ENCODE measurements at places on chromosomes 1 and 21.

DNA sequence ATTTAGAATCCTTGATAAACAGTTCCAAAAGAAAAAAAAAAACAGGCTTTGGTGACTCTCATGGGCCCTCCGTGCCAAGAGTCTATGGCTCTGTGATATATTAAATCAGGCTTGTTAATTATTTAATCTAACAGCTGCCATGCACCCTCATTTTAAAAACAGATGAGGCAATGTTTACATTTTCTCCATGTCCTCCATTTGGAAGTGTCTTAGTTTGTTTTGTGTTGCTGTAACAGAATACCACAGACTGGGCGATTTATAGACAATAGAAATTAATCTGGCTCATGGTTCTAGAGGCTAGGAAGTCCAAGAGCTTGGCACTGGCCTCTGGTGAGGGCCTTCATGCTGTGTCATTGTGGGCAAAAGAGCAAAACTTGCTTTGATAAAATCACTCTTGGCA is 58.0 kb downstream of the B3GALT5 start:
- DNase-seq = no peak

GRCh38 chr1:100107696-100108095 is 25.0 kb downstream of the SASS6 start:
- DNase-seq = no peak

- DNase-seq = no peak
Observed at GRCh38 chr1:211343607-211344006, 17.0 kb downstream of the TRAF5 start.

DNA sequence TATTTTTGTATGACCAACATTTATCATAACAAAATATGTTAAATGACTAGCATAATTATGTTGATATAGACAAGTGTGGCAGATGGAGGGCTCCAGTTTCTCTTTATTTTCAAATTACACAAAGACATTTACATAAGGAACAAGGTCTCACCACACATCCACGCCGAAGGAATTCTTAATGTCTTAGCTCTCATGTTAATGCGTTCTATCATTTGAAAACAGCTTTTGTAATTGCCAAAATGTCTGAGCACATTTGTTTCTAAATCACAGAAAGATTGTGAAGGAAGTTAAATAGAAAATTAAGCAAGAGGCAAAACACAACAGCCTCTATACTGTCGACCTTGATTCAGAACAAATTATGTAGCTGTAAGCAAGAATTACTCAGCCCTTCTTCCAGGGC is 223.0 kb upstream of the NR5A2 start:
- DNase-seq = no peak

DNA sequence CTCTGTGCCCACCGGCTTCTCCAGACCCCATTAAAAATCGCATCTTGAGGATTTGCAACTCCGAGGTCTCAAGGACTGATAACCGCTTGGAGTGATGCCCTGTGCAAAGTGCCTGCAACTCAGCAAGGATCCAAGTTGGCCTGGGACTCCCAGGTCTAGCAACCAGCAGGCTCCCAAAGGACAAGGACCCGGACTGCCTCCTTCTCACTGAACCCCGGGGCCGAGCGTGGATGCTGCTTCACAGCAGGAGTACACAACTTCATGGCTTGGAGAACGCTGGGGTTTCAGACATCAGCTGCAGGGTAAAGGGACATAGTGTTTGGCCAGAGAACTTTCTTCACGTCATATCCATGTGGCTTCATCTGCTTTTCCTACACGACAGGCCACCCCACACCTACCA is 65.2 kb downstream of the ATP5PO start:
- DNase-seq = no peak
